ENCODE measurements at places on chromosomes 2 and 18.

GRCh38 chr2:11669454-11670291 is at the start of gene NTSR2:
TSS of gene NTSR2 (minus strand) at chr2:11670195. CDS start at chr2:11670129, 66 bp downstream.
- DNase-seq: peak; percentile 77

- DNase-seq: no peak
Measured at GRCh38 chr2:38698467-38699003, 32.6 kb downstream of the GALM start.

DNA sequence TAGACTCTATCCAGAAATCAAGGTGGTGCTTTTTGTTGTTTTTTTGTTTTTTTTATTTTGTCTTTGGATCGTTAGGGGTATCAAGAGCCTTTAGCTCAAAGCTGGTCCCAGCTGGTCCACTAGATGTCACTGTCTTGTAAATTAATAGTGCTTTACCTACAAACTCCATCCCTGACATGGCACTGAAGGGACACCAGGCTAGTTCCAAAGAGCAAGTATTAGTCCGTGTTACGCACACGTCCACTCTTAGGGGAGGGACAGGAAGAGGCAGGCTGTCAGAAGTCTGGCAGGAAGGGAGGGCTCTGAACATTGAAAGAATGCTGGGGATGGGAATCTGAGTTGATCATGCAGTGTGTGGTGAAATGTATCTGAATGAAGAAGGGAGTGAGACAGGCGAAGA is 85.9 kb upstream of the CCBE1 start:
- no peak for DNase-seq

GRCh38 chr2:120465989-120466703 is 120.2 kb downstream of the INHBB start:
- no peak for DNase-seq

DNA sequence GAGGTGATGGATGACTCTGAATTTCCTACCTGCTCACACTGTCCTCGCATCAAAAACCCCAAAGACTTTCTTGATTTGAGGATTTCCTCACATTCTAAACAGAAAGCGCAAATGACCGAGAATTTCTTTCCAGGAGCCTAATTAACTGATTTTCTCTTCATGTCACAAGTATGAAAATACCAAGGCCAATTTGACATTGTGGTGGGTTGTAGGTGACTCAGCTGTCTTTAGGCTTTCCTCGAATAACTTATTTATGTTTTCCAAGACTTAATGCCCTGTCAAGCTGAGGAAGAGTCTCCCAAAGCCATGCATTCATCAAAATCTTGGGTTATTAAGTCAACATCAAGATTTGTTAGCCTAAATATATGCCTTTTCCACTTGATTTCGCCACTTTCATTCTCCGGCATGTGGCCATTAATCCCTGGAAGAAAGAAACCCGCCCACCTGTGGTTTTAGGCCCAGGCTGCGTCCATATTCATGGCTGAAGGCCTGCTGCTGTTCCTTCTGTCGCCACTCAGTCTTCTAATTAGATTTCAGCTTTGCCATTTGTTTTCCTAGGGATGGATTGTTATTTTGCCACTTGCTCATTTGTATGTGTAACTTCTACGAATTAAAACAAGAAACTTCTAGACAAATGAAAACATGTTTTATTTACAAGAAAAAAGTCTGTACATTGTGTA is 84.9 kb downstream of the ST6GAL2 start:
- no peak for DNase-seq

GRCh38 chr2:225637259-225637658 is 237.7 kb downstream of the NYAP2 start:
- DNase-seq: no peak

- no peak for DNase-seq
Measured at GRCh38 chr2:177402096-177402495, 9.5 kb downstream of the AGPS start.

GRCh38 chr18:46072376-46072867 is 362 bp upstream of the PSTPIP2 start:
- DNase-seq: no peak

DNA sequence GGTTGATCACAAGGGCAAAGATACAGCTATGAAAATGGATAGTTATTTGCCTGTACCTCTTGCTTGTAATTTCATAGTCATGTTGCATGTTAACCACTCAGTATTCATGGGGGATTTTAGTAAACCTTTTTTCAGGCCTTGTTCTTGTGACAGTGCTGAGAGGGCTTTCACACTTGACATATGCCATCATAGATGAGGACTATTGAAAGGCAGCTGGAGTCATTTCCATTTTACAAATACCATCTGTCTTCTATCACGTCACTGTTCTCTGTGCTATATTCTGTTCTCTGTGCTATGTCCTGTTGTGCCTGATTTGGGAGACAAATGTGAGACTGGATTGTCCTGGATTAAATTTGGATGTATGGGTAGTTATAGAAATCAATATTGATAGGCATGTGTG is 131.7 kb downstream of the LYPD6B start:
- no peak for DNase-seq

- no peak for DNase-seq
Measured at GRCh38 chr2:173606619-173607248, 252.1 kb downstream of the CDCA7 start.

- DNase-seq: no peak
Measured at GRCh38 chr2:176138923-176139660, 9.6 kb downstream of the HOXD8 start.

- DNase-seq: no peak
Measured at GRCh38 chr18:57431467-57432080, 3.6 kb upstream of the ONECUT2 start.

- no peak for DNase-seq
Measured at GRCh38 chr2:110800611-110801402, 68.4 kb downstream of the ACOXL start.

GRCh38 chr2:2230433-2230817 is 100.7 kb downstream of the MYT1L start:
- DNase-seq: no peak

DNA sequence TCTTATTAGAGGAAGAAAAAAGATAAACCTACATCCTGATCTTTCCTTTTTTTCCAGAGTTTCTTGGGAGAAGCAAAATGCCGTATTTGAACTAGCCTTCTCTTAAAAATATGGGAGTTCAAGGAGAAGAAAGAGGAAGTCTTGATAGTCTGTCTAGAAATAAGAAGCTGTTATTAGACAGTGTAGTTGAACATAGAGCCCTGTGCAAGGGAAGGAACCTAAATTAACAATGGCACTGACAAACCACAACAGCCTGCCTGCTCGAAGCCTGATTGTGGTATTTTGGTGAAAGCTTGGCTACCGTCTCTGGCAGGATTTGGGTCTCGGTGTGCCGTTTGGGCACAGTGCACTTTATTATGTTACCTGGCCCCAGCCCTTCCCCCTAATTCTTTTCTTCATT is 17.1 kb downstream of the SMARCAL1 start:
- no peak for DNase-seq

GRCh38 chr2:171512014-171512413 is 10.3 kb upstream of the CYBRD1 start:
- no peak for DNase-seq

- no peak for DNase-seq
Measured at GRCh38 chr2:170434900-170435621, 257.1 kb downstream of the MYO3B start.

All from anterior cingulate cortex (tissue), 58 donors.